Activated CD4-positive, alpha-beta T cell treated with anti-CD3 and anti-CD28 coated beads, Interleukin-10, Interleukin-2, amounts not matched to agents 100 ng/mL and 50 ng/mL, durations not matched to agents 16 hours and 8 hours (primary cell): ENCODE measurements at places on chromosomes 7 and 10.
A peak's percentile ranks its signal among the peaks of the same experiment; 100 is the strongest.

- DNase-seq, result no peak
These were observed 43.5 kb downstream of the MTPN start for GRCh38 chr7:135933509-135934188.

- DNase-seq, result no peak
These were observed 113.3 kb downstream of the EBF3 start for GRCh38 chr10:129850790-129851189.

GRCh38 chr10:88995156-88995876, 4.7 kb downstream of the FAS start:
- DNase-seq, result peak; percentile 65

GRCh38 chr7:139708541-139708940, 69.3 kb downstream of the HIPK2 start:
- DNase-seq, result no peak

DNA sequence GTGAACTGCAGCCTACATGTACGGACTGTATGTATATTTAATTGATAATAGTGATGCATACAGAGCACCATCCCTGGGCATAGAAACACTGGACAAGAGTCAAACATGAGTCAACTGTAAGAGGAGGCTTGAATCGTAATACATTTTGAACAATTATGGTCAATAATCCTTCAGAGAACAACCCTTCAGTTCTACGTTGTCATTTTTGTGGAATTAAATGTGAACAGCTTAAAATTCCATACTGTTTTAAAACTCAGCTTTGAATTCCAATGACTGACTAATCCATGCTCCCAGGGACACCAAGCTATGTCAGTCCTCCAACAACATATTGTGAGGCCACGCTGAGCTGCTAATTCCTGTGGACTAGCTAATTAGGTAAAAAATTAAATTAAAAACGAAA, 41.5 kb upstream of the KMT2E start:
- no peak for DNase-seq
